HFF-Myc (cell line): ENCODE measurements at places on chromosomes 12 and 14.

- no peak for DNase-seq
Observed at GRCh38 chr12:131103669-131104462, 150.2 kb downstream of the ADGRD1 start.

DNA sequence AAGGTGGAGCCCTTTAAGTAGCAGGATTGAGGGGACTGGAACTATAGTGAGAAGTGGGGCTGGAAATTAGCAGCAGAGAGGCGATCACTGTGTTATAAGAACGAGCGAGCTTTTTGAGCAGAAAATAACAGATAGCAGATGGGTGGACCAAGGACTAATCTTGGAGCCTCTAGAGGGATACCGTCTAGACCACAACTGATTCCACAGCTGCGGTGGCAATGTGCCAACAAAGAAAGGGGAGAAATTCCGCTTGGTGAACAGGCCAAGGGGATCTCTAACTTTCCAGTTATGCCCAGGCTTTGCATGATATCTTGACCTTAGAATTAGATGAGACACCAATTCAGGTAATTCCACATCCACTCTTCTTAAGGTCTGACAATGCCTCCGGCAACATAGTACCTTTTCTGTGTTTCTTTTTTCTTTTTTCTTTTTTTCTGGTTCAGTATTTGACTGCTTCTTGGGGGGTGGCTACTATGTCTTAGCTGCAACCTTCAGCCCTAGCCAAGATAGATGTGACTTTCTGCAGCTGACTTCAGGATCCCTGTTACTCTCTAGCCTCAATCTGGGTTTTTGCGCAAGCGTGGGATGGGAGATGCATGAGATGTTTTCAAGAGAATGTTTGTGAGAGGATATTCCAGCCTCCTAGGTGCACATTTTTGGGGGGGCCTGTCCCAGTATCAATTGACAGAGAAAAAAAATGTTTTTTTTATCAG is 143.4 kb upstream of the CPSF6 start:
- no peak for DNase-seq

GRCh38 chr12:114013575-114014345 is 47.6 kb upstream of the RBM19 start:
- DNase-seq: peak; percentile 40

DNA sequence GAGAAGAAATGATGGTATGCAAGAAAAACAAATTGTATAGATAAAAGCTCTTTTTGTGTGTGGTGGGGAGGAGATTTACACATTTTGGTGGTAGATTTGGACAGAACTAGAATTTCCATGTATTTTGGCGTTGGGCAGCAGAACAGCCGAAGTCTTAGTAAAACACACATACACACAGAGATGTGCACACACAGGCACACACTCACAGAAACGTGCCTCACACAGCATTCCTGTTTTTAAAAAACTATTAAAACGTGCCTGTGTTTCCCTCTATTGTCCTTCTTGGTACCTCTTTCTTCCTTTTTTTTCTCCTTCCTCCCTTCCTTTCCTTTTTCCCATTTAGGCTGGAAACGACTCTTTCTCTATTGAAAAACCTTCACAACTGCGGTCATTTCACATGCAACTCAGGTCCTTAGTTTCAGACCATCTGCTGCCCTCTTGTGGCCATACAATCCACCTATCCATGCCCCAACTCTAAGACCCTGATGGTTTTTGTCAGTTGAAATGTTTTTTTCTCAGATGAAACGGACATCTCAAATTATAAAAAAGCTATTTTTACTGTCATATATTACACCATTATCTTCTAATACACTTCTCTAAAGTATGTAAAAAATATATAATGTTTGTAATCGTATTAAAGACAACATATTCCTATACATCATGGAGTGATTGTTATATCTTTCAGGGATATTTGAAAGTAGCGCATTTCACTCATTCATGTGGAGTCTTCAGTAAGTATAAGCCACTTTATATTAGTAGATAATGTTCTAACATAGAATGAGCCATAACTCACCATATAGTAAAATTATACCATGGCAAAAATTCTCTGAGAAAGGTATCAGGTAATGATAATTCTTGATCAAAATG is 386.7 kb upstream of the NOVA1 start:
- peak; percentile 27 for DNase-seq

DNA sequence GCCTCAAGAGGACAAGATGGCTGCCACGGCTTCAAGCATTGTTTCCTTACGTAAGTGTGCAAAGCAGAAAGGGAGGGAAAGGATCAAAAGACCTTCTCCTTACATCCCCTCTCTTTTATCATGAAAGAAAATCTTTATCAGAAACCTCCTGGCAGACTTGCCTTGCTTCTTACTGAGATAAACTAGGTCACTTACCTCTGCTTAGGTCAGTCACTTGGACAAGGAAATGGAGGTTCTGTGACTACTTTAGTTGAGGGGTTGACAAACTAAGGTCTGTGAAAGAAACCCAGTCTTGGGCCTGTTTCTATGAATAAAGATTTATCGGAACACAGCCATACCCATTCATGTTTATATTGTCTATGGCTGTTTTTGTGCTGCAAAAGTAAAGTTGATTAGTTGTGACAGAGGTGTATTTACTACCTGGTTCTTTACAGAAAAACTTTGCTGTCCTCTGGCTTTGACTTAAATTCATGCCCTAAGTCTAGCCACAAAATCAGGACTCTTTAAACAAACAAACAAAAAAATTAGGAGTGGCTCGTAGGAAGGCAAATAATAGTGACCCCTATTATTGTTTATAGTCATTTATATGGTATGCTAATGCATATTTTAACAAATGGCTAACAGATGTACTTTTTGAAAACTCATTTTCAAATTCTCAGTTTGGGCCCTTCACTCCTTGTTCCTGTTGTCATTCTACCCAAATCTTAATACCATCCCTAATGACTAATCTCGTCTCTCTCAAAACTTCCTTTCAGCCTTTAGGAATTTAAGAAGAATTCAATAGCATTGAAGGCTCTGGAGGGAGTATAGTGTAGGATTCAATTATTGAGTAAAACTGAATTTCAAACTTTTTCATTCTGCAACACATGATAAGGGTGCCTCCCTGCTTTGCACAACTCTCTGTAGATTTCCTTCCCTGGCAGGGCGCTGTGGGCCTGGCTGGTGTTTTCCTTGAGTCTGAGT is 42.0 kb upstream of the ATP2B1 start:
- no peak for DNase-seq

GRCh38 chr14:23068789-23069412 is 11.6 kb upstream of the CDH24 start:
- peak; percentile 92 for DNase-seq

DNA sequence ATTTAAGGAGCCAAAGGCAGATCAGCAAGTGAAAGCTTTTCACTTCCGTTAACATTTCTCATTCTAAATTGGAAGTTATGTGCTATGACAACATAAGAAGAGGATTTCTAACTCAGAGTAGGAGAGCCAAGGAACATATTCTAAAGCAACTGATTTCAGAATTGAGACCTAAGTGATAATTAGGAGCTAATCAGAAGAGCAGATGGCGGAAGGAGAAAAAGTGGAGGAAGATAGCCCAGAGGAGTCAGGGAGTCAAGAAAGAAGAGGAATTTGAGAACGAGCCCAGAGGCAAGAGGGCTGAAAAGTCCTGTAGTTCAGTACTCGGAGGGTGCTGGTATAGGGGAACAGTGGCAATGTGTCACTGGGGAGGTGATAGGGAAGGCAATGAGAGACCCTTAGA is 162.4 kb downstream of the CNTN1 start:
- no peak for DNase-seq

- DNase-seq: no peak
Observed at GRCh38 chr14:59394268-59394667, 70.9 kb downstream of the GPR135 start.

- no peak for DNase-seq
Observed at GRCh38 chr14:26074892-26075291, 522.9 kb downstream of the NOVA1 start.

DNA sequence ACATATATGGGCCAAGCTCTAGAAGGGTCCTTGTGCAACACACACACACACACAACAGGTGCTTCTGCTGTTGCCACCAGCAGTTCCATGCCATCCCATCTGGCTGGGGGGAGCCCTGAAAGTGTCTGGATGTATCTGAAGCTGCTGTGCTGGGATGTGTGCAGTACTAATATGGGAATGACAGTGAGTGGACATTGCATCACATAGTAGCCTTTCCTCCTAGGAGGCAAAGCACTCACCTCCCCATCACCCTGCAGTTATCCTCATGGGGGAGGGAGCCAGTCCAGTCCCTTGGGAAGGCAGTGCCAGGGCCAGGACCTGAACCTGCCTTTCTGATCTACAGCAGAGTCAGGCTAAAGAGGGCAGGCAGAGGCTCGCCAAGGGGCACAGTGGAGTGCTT is 208.9 kb downstream of the CACNA1C start:
- DNase-seq: no peak

DNA sequence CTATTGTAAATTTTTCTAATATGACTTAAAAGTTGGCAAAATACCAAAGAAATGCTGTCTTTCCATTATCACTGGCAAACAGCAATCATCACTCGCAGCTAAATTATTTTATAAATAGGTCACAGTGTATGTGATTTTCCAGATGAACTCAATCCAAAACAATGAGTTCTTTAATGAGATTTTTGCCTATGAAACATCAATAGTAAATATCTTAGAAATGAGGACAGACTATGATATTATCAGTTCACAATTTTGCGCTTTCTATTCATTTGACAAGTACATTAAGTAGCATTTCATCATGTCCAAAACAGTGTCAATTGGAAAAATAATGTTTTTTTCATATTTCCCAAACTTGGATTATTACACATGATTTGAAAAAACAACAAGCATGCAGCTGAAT is 65.7 kb downstream of the PIK3C2G start:
- no peak for DNase-seq
